Vagina (tissue), 2 donors: ENCODE measurements at places on chromosomes 11 and 22.

GRCh38 chr11:2390725-2391151 is 9.8 kb upstream of the TSSC4 start:
- peak overlapping the region; percentile 81 for H3K27ac ChIP-seq
- H3K4me1 ChIP-seq = peaks cover 71% of the 10 kb centered on the region
- no peak overlapping the region for H3K4me3 ChIP-seq
- DNase-seq = no peak
- H3K27me3 ChIP-seq = no peaks in the 10 kb centered on the region

DNA sequence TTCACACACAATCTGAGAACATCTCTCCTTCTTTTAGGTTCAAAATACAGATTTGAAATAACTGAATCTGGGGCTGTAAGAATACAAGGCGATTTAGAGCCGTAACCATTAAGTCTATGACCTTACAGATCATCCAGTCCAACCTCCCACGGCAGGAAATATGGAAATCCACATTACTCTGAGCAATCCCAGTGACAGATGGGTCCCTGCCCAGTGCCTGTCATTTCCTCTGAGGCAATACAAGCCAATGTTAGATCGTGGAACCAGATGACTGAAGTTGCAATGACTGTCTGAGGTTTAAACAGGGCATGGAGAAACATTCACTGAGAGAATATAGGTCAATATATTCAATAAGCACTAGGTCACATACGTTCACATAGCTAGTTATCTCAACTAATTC is 77.4 kb upstream of the OR5AK2 start:
- no peaks in the 10 kb centered on the region for H3K27me3 ChIP-seq

- H3K27ac ChIP-seq = no peak overlapping the region
- H3K4me3 ChIP-seq = no peak overlapping the region
- peaks cover 4% of the 10 kb centered on the region for H3K27me3 ChIP-seq
- H3K4me1 ChIP-seq = peaks cover 6% of the 10 kb centered on the region
- DNase-seq = no peak
- no peaks in the 10 kb centered on the region for H3K36me3 ChIP-seq
Measured at GRCh38 chr11:69819541-69820070, 390 bp upstream of the FGF3 start.

DNA sequence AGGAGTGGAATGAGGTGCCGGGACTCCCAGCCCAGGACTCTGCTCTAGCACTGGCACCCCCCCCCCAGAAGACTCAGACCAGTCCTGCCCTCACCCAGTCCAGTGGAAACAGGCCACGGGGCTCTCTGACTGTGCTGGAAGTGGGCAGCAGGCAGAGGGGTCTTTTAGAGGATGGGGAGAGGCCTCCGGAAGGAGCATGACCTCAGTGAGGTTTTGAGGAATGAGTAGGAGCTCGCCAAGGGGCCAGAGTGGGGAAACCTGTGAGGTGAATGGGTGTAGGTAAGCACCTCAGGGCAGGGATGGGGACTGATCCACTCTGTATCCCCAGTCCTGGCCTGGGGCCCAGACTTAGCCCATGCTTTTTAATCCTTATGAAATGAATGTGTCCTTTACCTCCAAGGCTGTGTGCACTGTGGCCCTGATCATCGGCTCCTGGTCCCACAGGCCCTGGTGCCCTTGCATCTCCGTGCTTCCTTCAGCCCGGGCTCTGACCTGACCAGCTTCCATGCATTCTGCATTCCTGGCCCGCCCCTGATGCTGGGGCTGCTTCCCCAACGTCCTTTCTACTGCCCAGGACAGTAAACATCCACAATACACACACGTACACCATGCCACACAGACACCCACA is 24.4 kb upstream of the RFPL3 start:
- H3K4me1 ChIP-seq = peaks cover 13% of the 10 kb centered on the region
- DNase-seq = peak; percentile 44
- no peaks in the 10 kb centered on the region for H3K27me3 ChIP-seq
- no peak overlapping the region for H3K4me3 ChIP-seq
- H3K36me3 ChIP-seq = no peaks in the 10 kb centered on the region
- H3K27ac ChIP-seq = no peak overlapping the region

GRCh38 chr11:64687643-64688533 is 35.1 kb downstream of the NRXN2 start:
- peak overlapping the region; percentile 36 for H3K4me3 ChIP-seq
- DNase-seq = no peak
- H3K36me3 ChIP-seq = no peaks in the 10 kb centered on the region
- peak overlapping the region; percentile 77 for H3K27ac ChIP-seq
- H3K4me1 ChIP-seq = peaks cover 18% of the 10 kb centered on the region

DNA sequence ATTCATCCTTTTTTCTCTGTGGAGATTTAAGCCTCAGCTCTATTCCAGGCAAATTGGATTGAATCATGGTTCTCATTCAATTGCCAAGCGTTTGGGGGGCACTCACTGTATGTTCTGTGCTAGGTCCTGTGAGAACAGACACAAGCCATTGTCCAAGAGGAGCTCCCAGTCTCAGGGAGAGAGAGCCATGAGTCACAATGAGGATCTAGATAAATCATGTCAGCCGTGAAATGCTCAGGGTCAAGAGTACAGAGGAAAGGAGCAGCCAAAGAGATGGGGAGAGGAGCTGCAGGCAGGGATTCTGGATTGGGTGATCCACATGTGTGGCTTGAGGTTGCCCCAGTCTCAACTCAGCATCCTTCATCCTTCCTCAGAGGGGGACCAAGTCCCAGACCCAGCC is 93.6 kb downstream of the FEZ1 start:
- H3K4me1 ChIP-seq = peaks cover 8% of the 10 kb centered on the region
- H3K27me3 ChIP-seq = no peaks in the 10 kb centered on the region
- no peak for DNase-seq
- no peaks in the 10 kb centered on the region for H3K36me3 ChIP-seq
- H3K27ac ChIP-seq = no peak overlapping the region

DNA sequence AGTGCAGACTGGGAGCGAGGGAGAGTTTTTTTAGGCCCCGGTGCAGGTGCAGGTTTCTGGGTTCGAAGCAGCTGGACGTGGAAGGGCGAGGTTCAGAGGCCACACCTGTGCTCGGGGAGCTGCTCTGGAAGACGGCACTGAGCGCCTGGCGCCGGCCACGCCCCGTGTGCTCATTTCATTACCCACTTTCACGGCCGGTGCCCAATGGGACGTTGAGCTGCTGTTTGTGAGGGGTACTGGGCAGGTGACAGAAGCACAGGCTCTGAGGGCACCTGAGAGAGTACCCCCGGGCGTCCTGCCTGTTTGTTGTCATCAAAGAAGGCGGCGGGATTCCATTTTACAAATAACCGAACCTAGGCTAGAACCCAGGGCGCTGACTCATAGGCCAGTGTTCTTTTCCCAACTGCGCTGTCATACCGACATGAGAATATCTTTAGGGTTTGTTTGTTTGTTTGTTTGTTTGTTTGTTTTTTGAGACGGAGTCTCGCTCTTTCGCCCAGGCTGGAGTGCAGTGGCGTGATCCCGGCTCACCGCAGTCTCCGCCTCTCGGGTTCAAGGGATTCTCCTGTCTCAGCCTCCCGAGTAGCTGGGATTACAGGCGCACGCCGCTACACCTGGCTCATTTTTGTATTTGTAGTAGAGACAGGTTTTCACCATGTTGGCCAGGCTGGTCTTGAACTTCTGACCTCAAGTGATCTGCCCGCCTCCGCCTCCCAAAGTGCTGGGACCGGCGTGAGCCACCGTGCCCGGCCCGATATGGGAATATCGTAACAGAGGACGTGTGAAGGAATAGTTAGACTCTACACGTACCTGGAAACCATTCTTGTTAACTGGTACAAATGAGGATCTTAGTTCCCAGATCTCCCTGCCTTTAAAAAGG is 16.6 kb upstream of the SPTBN2 start:
- peak overlapping the region; percentile 71 for H3K27ac ChIP-seq
- peaks cover 33% of the 10 kb centered on the region for H3K4me1 ChIP-seq
- peak overlapping the region; percentile 66 for H3K4me3 ChIP-seq
- no peaks in the 10 kb centered on the region for H3K27me3 ChIP-seq

DNA sequence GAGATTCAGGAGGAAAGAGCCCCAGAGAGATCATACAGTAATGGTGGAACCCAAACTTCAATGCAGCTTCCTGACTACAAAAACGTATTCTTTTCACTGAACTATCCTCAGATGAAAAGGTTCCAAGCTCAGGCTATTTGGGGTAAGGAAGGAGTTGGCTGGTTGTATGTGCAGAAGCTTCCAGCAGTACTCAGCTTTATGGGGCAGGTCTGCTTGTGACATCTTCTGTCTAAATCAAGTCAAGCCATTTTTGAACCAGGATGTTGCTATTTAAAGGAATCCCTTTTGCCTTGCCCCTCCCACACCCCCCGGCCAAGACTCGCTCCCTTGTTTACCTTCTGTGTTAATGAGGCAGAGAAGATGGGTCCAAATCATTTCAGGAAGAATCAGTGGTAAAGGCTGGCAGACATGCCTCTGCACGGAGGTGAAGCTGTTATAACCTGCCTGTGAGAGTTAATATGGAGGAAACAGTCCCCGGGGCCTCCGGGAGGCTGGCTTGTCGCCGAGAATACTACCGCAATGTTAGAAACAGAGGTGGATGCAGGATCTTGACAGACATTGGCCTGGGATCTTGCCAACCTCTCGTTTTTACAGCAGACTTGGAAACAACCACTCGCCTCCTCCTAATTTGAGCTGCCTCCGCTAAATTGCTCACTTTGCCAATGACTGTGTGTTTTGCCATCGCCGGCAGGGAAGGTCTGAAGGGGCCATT is 45.4 kb downstream of the TIMP3 start:
- no peaks in the 10 kb centered on the region for H3K27me3 ChIP-seq
- H3K4me3 ChIP-seq = no peak overlapping the region
- H3K36me3 ChIP-seq = peaks cover 13% of the 10 kb centered on the region
- peaks cover 89% of the 10 kb centered on the region for H3K4me1 ChIP-seq

- H3K36me3 ChIP-seq = peaks cover 39% of the 10 kb centered on the region
- peaks cover 8% of the 10 kb centered on the region for H3K4me1 ChIP-seq
- DNase-seq = no peak
- no peak overlapping the region for H3K4me3 ChIP-seq
Measured at GRCh38 chr11:68756171-68756766, 4.9 kb upstream of the TESMIN start.

DNA sequence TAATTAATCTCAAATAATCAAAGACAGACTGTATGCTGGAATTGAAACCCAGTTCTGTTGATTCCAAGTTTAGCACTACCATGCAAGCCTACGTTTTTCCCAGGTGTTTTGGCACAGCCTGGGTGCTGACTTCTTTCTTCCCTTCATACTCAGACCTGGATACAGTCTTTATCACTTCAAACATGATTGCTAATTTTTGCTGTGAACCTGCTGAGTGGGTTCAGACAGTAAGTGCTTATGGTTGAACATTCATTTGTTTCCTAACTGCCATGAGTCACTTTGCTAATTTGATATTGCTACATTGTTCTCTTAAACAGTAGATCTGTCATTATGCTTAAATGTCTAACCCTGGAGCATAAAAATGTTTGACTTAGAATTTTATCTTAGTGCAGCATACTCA is 12.2 kb downstream of the PAAF1 start:
- no peaks in the 10 kb centered on the region for H3K4me1 ChIP-seq
- peaks cover 18% of the 10 kb centered on the region for H3K36me3 ChIP-seq
- no peak for DNase-seq
- H3K27ac ChIP-seq = no peak overlapping the region
- H3K4me3 ChIP-seq = no peak overlapping the region

DNA sequence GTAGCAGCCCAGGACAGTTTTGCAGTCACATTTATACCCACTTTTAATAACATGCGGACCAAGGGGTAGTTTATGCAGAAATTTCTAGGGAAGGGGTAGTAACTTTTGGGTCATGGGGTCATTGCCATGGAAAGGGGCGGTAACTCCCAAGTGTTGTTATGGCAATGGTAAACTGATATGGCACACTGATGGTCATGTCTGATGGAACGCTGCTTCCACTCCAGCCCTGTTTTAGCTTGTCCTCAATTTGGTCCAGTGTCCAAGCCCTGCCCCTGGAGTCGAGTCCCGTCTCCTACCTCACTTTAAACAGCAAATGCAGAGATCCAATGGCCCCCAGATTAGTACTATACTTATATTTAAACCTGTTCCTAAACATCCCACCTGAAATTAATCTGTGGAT is 11.2 kb upstream of the SEC14L4 start:
- no peak for DNase-seq
- H3K4me1 ChIP-seq = no peaks in the 10 kb centered on the region
- no peak overlapping the region for H3K4me3 ChIP-seq
- no peak overlapping the region for H3K27ac ChIP-seq
- no peaks in the 10 kb centered on the region for H3K36me3 ChIP-seq

- no peaks in the 10 kb centered on the region for H3K27me3 ChIP-seq
- peak overlapping the region; percentile 59 for H3K4me3 ChIP-seq
- DNase-seq = peak; percentile 99
Measured at GRCh38 chr11:108497317-108498045, 703 bp downstream of the POGLUT3 start.

DNA sequence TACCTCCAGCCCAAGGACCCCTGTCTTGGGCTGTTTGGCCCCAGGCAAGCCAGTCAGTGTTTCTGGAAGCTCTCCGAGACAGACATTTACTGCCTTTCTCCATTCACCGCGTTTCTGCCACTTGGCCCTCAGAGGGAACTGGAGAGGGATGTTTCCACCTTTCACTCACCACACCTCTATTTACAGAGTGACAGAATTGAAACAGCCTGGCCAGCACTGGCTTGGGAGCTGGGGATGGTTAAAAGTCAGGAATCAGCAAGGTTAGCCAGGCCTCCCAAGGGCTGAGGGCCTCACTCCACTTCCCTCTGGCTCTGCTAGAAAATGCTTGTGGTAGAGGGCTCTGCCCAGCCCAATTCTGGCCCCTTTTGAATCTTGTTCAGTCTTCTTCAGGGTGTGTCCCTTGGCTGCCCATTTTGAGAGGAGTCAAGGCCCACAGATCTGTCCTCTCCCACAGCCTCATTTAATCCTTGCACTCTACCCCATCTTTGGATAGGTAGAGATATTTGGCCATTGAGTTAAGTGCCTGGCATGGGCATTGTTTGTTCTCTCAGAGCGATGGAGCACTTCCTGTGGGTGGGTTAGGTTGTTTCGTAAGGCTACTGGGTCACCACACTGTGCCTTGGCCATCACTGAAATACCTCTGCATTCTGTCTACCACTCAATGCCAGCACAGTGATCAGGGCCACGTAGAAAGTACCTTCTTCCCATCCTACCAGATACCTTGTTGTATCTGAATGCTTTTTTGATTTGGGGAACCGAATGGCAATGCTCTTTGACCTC is 119.2 kb downstream of the MICAL2 start:
- no peak for DNase-seq
- H3K36me3 ChIP-seq = no peaks in the 10 kb centered on the region
- H3K4me3 ChIP-seq = no peak overlapping the region
- H3K27ac ChIP-seq = no peak overlapping the region
- H3K27me3 ChIP-seq = no peaks in the 10 kb centered on the region

DNA sequence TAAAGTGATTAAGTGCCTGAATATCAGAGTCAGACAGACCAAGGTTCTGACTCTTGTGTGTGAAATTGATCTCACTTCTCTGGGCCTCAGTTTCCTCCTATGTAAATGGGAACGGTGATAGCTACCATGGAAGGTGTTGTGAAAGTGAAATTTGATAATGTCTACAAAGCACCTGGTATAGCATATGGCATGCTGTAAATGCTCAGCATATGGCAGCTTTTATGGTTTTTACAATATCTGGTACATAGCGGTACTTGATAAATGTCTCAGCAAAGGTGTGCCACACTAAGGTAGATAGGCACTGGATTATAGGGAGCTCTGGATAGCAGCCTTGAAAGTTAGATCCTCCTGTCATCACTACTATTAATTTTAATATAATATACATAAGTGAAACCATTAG is 19.9 kb downstream of the POU2AF2 start:
- H3K36me3 ChIP-seq = no peaks in the 10 kb centered on the region
- no peak for DNase-seq
- no peaks in the 10 kb centered on the region for H3K4me1 ChIP-seq
- no peak overlapping the region for H3K27ac ChIP-seq
- no peak overlapping the region for H3K4me3 ChIP-seq
